ENCODE measurements at places on chromosomes 5 and 9.

GRCh38 chr5:116365006-116365496 is 209.6 kb downstream of the SEMA6A start:
- DNase-seq = no peak

- DNase-seq = no peak
These were observed 235.3 kb downstream of the SEC61B start for GRCh38 chr9:99457406-99457805.

DNA sequence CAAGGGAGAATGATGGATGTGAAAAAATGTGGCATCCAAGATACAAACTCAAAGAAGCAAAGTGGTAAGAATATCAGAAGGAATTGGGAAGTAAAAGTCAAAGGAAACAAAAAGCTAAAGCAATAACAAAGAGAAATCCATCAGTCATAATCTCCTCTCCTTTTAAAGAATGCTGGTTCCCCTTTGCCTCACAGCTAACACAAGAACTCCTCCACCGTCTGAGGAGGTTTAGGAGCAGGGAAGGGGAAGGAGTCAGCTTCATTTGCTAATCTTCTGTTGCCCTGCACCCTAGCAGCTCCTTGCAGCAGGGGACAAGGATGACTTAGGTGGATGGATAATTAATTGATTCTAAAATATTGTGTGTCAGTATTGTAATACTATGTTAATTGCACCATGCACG is 16.4 kb downstream of the CD274 start:
- DNase-seq = no peak

- DNase-seq = no peak
These were observed 210.7 kb upstream of the SLC24A2 start for GRCh38 chr9:19999491-20000057.
